AML-193 (cell line): ENCODE measurements at places on chromosomes 12 and 14.

DNA sequence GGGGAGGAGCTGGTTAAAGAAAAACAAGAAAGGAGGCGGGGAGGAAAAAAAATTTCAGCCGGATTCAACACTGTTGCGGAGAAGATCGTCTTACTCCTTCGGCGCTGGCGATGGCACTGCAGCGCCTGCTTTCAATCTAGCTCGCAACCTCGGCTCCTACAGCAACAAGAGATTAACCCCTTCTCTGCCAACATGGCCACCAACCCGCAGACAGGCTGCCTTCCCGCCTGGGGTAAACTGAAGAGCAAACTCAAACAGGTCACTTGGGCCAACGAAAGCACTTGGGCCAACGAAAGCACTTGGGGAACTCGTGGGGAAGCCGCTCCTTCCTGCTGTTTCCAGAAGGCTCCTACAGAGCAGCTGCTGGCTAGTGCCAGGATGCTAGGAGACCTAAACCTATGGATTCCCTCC lies 73.7 kb downstream of the CIT start:
- no peak for DNase-seq

DNA sequence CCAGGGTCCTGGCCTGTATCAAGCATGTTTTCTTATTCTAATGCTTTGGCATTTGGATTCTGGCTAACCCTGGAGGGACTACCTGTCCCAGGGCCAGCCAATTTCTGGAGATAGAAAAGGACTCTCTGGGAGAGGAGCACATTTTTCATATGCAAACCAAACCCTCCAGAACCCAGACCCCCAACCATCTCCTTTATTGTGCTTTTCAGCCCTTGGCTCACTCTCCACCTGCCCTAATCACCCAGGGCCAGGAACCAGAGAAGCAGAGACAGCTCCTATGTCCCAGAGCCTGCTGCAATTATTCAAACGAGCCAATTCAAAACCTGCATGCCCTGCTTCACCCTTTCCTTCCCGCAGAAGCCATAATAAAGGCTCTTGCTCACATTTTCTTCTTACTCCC lies 23.8 kb downstream of the HSPB8 start:
- DNase-seq = no peak

- no peak for DNase-seq
Observed at GRCh38 chr12:92378682-92379479, 233.2 kb upstream of the BTG1 start.

DNA sequence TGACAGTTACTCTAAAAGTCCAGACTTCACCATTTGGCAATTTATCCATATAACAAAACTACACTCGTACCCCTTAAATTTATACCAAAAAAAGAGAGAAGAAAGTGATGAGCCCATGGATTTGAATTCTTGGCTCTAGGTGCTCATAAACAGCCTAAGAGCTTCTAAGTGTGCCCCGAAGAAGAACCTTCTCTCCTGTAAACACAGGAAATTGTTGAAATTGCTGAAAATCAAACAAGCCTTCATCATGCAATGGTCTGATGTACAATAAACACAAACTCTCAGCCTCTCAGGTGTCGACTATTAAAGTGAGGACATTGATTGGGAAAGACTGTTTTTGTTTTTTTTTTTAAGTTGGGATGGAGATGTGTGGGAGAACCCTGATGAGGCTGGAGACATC lies 21.8 kb downstream of the PDE6H start:
- DNase-seq = no peak

DNA sequence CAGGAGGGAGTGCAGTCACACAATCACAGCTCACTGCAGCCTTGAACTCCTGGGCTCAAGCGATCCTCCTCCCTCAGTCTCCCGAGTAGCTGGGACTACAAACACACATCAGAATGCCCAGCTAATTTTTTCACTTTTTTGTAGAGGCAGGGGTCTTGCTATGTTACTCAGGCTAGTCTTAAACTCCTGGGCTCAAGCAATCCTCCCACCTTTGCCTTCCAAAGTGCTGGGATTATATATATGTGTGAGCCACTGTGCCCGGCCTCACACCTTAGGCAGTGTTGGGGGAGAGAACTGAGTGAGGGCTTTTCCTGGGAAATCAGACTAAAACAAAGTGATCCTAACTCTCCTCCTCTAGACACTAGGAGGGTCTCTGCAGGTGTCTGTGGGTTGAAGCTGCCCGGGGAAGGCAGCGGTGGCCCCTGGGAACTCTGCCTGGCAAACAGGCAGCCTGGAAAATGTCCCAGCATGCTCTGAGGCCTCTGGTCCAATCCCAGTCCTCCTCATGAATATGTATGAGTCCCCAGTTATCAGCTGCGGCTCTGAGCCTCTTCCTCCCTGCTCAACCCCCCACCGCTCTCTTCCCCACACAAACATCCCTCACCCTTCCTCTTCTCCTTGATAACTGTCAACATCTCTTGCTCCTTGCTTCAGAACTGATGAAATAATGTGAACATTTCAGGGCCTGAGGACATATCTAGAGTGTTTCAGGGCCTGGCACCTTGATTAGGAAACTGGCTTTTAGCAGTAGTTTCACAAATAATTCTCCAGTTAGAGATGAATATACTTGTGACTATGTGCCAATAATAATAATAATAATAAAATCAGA lies 7.9 kb upstream of the NAA25 start:
- DNase-seq = peak; percentile 57

- no peak for DNase-seq
Observed at GRCh38 chr12:53696285-53696654, 20.4 kb upstream of the ATP5MC2 start.

DNA sequence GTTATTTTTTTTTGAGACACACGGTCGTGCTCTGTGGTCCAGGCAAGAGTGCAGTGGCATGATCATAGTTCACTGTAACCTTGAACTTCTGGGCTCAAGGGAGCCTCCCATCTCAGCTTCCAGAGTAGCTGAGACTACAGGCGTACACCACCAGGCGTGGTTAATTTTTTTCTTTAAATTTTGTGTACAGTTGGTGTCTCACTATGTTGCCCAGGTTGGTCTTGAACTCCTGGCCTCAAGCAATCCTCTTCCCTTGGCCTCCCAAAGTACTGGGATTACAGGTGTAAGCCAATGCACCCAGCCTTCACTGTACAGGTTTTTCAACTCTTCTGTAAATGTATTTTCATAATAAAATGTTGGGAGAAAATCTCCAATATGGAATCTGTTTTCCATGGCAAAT lies 5.7 kb upstream of the KLC1 start:
- DNase-seq = no peak

DNA sequence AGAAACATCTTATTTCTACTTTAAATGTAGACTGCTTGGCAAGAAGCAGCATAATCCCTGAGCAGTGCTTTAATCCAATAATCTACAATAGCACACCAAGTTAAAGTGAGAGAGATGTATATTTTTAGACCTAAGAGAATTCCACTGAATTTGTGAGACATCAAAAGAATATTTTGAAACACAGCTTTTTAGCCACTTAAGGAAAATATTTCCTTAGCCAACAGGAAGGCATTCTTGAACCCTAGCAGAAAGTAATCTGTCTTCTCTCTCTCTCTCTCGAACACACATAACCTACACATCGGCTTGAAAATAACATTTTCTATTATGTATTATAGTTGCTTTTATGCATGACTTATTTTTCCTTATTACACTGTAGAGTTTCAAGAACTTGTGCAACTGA lies 34.0 kb downstream of the KITLG start:
- no peak for DNase-seq

GRCh38 chr14:61621444-61621843 lies 73.9 kb upstream of the HIF1A start:
- no peak for DNase-seq

GRCh38 chr12:15116086-15116485 lies 105.1 kb downstream of the RERG start:
- DNase-seq = no peak

GRCh38 chr12:56716458-56716857 lies 8.6 kb downstream of the NACA start:
- DNase-seq = no peak

GRCh38 chr12:74418573-74418972 lies 119.1 kb upstream of the ATXN7L3B start:
- DNase-seq = no peak

GRCh38 chr12:108772247-108772646 lies 40.9 kb upstream of the CORO1C start:
- DNase-seq = no peak

GRCh38 chr14:56131865-56132833 lies 13.9 kb downstream of the PELI2 start:
- DNase-seq = no peak

DNA sequence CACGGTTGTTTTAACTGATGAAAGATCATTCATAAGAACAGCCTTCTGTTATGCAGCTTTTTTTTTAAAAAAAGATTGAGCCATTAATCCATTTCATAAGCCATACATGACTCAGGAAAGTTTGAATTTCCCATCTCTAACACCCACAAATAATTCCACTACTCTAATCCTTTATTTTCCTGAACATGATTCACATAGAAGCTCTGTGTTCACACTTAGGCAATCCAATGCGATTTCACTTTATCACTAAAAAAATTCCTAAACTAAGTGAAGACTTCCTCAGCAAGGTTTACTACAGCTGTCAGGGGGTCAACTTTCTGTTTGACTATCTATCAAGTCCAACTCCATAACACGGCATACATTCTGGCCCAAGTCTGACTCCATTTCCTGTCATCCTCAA lies 25.9 kb downstream of the PKP2 start:
- no peak for DNase-seq

DNA sequence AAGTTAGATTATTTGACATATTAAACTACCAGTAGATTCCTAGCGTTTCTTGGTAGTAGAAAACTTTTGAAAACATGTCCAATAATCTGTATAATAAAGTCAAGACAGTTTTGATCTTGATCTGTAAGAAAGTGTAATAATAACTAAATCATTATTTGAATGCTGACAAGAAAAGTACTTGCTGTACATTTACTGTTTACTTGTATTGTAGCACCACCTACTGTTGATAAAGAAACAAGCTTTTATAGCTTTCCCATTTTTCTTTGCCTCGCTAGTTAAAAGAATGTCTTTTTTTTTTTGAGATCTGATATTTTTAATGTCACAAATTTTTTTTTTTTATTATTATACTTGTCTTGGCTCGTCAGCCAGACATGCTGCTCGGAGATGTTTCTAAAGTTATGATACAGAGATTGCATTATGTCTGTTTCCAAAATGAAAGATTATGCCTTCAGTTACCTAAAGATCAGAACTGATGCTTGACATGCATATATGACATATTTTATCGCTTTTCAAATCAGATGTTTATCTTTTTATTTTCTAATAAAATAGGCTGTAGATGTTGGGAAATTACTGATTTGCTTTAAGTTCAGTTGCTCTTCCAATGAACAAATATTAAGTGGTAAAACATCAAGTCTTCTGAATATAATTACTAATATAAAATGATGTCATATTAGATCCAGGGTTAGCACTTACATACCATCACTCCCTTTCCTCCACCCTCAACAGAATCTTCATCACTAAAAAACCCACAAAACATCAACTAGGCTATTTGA lies 140.5 kb downstream of the AKAP6 start:
- peak; percentile 46 for DNase-seq

DNA sequence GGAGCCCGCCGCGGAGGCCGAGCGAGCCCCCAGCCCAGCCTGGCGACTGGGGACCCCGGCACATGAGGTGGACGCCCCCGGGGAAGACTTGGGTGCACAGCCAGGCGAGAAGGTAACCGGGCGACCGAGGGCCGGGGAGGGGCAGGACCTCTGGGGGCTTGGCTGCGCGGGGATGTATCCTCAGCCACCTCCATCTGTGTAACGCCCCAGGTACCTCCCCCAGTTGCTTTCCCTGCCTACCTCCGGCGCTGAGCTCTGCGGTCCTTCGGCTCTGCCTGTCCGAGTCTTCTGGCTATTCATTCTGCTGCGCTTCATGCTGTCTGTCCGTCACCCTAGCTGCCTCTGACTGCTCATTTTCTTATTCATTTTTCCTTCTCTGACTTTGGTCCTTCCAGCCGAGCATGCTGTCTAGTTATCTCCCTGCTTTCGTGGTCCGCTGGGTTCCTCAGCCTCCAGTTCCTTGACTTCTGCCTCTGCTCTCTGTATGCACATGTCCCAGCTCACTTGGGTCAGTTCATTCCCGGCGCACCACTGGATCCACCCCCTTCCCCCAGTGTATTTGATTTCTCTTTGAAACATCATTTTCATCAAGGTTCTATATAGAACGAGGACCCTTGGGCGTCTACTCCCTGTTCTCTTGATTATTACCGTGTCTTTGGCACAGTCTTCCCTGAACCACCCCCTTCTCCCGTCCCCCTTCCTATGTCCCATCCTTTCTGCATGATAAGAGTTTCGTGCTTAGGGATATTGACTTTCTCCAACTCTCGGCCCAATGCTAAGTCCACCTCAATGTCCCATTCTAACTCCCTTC lies 612 bp downstream of the PHC1 start:
- peak; percentile 43 for DNase-seq

DNA sequence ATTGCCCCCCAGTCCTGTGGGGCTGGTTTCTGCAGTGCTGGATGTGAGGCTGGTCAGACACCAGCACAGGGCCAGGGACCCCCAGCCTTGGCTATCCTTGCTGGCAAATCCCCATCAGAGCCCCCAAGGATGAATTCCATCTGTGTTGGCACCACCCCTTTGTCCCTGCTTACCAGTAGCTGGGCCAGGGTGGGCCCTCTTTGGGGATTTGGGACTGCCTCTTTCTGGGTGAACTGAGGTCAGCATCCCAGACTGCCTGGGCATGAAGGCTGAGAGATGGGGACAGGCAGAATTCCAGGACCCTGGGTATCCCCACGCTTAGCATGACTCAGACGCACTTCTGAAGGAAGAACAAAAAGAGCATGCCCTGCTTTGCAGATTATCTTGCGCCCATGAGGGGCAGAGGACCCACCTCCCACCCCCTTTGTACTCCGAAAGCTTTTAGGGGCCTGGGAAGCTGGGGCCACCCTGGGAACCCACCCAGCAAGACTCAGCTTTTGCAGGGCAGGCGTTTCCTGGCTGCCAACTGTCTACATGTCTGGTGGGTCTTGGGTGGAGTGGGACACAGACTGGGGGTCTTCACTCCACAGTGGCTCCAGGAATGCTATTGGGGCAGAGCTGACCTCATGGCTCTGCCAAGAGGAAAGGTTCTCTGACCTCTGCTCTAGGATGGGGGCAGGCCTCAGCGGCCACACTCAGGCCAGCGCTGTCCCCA lies 26.8 kb downstream of the RFLNA start:
- no peak for DNase-seq

DNA sequence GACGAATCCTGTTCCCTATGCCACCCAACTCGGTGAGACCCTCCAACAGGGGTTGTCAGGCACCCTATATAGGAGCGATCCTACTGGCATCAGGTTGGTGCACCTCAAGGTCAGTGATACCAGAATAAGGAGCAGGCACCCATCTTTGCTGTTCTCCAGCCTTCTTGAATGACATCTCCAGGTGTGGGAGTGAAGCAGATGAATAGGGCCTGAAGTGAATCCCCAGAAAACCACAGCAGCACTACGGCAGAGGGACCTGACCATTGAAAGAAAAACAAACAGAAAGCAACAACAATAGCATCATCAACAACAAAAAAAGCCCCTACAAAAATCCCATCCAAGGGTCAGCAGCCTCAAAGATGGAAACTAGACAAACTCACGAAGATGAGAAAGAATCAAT lies 445.2 kb upstream of the ATP2B1 start:
- no peak for DNase-seq

DNA sequence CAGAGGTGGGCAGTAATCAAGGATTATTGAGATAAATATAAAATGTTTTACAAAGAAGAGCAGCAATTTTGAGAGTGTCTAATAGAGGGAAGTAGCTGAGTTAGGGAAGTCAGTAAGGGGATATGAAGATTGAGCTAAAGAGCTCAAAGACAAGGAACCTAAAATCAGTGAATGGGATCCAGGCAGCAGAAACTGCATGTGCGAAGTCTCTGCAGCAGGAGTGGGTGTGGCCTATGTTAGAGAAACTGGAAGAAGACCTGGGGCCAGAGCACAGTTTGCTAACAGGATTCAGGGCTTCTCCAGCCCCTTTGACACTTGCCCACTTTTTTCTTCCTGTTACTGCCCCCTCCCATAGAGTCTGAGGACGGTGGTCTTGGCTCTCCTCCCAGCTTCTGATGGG lies 36.3 kb upstream of the PLXNC1 start:
- peak; percentile 12 for DNase-seq
